Stimulated activated CD4-positive, alpha-beta T cell treated with anti-CD3 and anti-CD28 coated beads, Interleukin-1b, Interleukin-23, amount 100 ng/mL, for 48 hours (primary cell): ENCODE measurements at places on chromosomes 7 and 10.

GRCh38 chr10:102675666-102676533 is 31.6 kb downstream of the TRIM8 start:
- DNase-seq: no peak

GRCh38 chr7:87100326-87100725 is 40.9 kb upstream of the ELAPOR2 start:
- DNase-seq: no peak

- DNase-seq: no peak
These were observed 1.0 kb upstream of the CHN2 start for GRCh38 chr7:29193316-29194205.

GRCh38 chr7:46033592-46033991 is 112.5 kb upstream of the IGFBP3 start:
- no peak for DNase-seq

DNA sequence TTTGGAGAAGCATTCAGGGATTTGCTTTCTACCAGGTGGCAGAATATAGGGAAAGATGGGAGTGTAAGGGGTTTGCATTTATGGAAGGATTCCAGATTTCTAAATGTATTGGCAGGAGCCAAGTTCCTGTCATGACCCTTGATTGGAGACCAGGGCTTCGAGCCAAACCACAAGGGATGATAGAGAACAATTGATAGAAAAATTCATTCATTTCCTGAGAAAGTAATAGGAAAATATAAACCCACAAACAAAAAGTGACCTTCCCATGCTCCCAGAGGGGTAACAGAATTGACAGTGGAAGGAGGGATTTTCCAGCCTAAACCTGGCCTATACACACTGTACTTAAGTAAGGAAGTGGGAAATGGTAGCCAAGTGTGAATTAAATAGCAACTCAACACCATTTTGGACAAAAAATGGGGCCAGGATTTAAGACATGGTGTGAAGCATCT is 22.4 kb upstream of the IFIT2 start:
- DNase-seq: no peak

DNA sequence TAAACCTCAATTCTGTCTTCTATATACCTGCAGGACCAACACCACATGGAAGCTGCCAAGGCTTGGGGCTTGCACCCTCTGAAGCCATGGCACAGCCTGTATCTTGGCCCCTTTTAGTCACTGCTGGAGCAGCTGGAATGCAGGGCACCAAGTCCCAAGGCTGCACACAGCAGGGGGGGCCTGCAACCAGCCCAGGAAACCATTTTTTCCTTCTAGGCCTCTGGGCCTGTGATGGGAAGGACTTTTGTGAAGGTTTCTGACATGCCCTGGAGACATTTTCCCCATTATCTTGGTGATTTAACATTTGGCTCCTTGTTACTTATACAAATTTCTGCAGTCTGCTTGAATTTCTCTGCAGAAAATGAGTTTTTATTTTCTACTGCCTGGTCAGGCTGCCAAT is 123.2 kb upstream of the PCGF5 start:
- DNase-seq: no peak

DNA sequence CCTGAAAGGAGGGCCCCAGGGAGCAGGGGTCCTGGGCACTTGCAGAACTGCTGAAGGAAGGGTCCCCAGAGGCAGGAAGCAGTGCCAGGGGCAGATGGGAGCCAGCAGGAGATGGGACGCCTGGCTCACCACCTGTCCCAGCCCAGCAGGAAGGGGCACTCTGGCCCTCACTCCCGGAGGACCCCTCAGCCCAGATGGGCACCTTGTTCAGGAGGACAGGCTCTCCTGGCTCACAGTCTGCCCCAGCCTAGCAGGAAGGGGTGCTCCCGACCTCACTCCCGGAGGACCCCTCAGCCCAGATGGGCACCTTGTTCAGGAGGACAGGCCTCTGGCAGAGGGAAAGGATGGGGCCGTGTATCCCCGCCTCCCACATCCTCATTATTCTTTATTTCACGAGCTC is 331.4 kb upstream of the SHH start:
- DNase-seq: no peak

GRCh38 chr7:101824440-101824839 is 7.0 kb downstream of the CUX1 start:
- DNase-seq: no peak

- DNase-seq: no peak
These were observed 38.2 kb downstream of the FOXL3 start for GRCh38 chr7:327991-328702.

DNA sequence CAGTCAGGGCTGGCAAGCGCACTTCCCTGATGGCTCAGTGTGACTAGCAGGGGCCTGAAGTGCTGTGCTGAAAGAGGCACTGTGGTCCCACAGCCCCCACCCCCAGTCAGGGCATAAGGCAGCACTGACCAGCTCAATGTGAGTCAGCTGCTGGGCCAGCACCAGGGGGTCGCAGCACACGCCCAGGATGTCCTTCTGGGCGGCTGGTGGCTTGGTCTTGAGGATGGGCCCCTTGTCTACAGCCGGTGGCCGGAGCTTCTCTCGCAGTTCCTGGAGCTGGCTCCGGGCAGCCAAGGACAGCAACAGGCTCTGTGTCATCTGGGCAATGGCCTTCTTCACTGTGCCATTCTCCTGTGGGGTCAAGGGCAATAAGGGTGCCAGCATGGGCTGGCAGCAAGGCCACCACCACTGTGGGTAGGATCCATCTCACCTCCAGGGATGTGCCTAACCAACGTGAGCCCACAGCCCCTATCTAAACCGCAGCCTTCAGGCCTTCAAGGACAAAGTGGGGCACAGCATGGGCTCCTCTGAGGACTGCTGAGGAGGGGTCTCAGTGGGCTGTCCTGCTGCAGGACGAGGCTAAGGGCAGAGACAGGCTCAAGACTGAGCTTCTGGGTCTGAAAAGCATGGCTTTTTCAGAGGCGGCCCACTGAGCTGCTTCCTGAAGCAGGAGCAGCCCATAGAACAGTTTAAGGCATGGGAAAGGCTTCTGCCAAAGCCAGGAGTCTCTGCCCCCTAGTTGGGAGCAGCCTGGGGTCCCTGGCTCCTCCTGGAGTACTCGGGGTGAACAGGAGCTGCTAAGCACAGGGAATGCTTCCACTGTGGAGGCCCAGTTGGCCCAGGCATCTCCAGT is 62.5 kb downstream of the CSGALNACT2 start:
- no peak for DNase-seq

GRCh38 chr10:94129393-94130130 is 135.8 kb downstream of the PLCE1 start:
- no peak for DNase-seq

DNA sequence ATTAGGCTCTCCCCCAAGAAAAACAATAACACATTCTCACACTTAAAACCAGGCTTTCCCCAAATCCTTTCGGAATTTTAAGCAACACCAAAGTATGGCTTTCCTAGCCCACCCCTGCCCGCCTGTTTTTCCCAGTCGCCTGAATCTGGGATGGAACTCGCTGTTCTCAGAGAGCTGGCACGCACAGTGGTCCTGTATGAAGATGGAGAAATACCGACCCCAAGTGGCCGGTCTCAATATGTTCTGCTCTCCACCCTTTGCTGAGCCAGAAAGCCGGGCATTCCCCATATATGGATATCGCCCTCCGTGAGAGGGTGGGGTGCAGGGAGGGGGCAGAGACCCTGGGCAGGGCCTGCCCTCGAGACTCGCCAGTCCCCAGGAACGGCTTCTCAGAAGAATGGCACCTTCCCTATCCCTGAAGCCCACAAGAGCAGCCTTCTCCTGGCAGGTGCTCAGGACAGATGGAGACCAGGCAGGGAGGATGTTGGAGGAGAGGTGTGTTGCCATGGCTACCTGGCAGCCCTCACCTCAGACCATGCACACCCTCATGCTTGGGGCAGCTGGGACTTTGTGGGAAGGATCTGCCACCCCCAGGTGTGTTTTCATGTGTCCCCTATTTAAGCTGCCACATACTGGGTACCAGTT is 3.4 kb downstream of the TACR2 start:
- no peak for DNase-seq

DNA sequence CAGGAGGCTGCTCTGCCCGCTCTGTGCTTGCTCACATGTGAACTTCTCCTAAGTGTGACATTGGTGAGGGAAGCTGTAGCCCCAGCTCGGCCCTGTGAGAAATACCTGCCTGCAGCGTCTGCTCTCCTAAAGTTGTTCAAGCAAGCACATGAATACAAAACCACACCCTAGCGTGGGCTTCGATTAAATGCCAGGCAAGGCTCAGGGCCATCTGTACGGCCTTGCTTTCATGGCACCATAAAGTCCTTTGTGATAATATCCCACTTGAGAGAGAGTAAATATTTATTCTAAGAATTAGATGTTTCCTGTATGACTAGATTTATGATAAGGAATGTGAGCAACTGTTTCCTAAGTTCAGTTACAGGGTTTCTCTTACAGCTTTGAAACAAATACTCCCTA is 262.8 kb upstream of the KLF14 start:
- DNase-seq: peak; percentile 56

DNA sequence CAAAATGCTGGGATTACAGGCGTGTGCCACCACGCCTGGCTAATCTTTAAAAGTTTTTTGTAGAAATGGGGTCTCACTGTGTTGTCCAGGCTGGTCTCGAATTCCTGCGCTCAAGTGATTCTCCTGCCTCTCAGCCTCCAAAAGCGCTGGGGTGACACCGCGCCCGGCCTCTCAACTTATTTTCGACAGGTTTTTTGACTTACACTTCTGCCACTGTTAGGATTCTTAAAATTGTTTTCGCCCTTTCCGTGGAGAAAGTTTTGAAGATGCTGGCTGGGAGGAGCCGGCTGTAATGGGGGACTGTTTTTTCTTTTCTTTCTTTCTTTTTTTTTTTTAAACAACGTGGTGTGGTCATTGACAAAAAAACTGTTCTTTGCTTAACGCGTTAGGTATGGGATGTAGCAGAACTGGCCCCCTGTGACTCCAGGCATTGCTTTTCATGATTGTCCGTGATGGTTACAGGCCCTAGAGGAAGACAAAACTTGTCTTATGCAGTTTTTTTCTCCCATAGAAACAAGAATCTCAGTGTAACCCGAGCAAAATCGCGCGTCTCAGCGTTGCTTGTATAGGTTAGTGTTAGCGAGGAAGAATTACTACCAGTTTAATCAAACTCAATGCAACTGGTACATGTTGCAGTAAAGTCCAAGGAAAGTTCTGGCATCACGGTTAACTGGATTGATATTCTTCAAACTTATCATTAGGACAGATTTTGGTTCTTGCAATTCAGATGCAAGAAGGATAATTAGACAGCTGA is 72.2 kb downstream of the DAGLB start:
- DNase-seq: no peak

- DNase-seq: no peak
These were observed 122.1 kb downstream of the EGFR start for GRCh38 chr7:55140941-55141278.

DNA sequence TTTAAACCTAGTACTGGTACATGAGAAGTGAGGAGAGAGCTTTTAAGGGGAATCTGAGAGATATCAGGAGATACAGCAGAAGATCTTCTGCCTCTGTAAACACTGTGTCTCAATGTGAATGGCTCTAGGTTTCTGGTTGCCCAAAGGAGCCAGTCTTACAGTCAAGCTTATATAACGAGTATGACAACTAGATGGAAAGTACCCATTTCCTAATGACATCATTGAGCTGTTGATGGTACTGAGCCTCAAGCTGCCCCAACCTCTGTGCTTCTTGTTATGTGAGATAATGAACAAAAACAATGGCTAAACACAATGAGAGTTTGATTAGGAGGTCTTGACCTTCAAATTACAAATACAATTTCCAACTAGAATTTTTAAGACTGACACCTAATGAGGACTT is 451.5 kb downstream of the SORCS1 start:
- DNase-seq: no peak

- DNase-seq: no peak
These were observed 128.7 kb downstream of the KBTBD2 start for GRCh38 chr7:32762925-32763293.

DNA sequence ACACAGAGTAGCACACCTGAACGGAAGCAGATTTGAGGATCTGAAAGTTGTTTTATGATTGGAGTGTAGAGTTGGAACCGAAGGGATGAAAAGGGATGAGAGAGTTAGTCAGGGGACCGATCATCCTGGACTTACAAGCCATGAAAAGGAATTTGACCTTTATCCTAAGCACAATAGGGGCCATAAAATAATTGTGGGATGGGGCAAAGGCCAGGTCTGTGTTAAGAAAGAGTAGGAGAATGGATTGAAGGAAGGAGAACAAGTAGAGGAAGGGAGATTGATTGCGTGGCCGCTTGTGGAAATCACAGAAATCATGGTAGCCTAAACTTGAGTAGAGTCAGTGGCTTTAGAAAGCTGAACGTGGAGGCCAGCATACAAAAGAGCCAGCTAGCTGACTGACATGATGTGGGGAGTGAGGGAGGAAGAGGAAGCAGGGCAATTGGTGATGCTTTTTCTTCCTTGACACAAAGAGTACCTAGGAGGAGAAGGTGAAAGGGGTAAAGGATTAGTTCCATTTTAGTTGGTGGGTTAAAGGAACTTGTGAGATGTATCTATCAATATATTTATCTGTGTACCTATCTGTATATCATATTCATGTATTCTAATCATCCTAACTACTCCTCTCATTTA is 67.1 kb upstream of the RPA3 start:
- no peak for DNase-seq

DNA sequence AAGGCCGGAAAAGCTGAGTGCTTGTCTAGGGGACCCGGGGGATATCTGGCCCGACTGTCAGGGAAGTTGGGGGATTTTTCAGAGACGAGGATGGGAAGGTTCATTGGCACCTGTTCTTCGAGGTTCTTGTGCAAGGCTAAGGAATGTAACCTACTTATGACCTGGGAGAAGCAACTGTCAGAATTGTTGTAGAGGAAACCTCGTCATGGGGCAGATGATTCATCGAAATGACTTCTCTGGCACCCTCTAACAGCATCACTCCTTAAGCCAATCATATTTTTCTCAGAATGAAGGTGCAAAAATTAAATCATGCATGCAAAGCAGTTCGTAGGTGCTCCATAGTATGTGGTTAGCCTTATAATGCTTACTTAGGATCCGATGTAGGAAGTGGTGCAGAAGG is 58.6 kb downstream of the PLXDC2 start:
- DNase-seq: no peak

DNA sequence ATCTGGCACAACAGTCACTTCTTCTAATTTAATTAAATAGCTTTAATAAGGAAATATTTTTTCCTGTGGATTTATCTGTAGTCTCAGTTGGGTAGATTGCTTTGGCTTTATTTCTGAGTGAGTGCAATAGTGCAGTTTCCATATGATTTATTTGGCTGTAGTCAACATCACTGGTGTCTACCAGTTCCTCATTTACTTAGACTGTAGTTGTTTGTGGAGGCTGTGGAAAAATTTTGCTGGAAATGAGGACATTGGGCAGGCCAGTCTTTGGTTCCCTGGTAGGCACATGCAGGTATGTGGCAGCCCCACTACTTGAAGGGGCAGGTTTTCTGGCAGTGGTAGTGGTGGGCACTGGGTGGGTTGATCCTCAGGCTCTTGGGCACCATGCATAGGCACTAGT is 15.5 kb downstream of the TAS2R40 start:
- DNase-seq: no peak

GRCh38 chr7:128872394-128872824 is 9.8 kb downstream of the ATP6V1F start:
- DNase-seq: no peak

- no peak for DNase-seq
These were observed 991.5 kb downstream of the NRG3 start for GRCh38 chr10:82866424-82867020.
